ENCODE measurements at places on chromosomes 16 and 17.

DNA sequence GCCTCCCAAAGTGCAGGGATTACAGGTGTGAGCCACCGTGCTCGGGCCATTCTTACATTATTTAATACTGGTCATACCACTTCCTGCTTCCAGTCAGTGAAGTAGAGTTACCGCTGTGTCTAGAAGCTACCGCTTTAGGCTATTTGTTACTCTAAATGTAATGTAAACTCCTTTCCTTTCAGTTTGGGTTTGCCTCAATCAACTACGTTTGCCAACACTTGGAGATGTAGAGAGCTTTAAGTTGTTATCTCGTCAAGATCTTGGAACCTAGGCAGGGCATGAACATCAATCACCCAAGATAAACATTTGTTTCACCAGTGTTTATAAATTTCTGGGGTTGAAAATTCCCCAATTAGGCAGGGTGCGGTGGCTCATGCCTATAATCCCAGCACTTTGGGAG is 275.9 kb downstream of the STX8 start:
- DNase-seq = no peak

DNA sequence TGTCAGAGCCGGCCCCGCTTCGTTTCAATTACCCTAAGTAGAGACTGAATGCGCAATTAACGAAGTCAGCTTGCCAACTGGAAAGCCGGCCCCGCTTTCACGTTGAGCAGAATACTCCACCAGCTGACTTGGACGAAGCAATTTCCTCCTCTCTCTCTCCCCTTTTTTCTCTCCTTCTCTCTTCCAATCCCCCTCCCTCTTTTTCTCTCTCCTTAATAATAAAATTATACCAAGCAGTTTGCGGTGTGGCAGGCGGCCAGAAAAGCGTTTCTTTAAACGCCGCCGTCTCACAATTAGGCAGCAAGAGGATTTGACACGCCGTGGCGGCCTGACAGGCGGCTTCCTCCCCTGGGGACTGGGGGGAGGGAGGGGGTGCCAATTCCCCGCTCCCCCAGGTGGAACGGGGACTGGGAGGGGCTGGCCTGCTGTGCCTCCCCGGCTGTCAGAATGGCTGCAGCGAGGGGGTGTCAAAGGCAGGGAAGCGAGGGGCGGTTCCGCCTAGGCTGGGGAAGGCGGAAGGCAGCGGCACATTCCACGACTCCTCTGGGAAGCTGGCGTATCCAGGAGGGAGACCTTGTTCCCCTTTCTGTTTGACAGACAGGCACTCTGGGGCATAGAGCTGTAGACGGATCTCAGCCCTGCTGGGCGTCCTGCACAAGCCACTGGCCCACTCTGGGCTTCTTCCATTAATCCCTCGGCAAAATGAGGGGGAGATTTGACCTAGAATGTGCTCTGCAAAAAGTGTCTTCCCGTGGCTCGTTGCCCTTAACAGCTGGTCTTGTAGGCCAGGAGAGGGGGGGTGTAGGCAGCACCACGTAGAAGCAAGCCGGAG is 52.7 kb downstream of the SREBF1 start:
- DNase-seq = peak; percentile 62

DNA sequence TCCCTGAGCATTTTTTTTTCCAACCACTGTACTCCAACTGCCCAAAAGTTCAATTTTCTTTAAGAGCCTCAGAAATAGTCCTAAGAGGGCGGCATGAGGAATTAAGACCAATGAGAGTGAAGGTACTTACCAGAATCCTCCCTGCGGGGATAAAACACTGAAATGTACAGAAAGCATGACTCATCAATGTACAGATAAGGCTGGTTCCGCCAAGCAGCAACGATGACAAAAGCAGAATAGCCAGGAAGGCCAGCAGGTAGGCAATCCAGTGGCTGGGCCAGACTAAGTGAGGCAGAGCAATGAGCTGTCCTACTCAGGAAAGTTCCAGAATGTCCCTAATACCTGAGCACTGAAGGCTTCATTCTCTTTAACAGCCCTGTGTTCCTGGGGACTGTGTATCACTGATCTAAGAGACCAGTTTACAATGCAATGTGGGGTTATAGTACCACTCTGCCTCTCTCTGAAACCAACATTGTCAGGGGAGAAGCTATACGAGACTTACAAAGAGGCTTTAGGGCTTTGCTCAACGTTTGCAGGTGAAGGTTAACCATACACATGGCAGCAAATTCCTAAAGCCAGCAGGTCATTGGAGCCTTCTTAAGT is 11.0 kb upstream of the GPR139 start:
- DNase-seq = peak; percentile 16

- DNase-seq = no peak
Measured at GRCh38 chr16:78198288-78198687, 98.8 kb downstream of the WWOX start.

DNA sequence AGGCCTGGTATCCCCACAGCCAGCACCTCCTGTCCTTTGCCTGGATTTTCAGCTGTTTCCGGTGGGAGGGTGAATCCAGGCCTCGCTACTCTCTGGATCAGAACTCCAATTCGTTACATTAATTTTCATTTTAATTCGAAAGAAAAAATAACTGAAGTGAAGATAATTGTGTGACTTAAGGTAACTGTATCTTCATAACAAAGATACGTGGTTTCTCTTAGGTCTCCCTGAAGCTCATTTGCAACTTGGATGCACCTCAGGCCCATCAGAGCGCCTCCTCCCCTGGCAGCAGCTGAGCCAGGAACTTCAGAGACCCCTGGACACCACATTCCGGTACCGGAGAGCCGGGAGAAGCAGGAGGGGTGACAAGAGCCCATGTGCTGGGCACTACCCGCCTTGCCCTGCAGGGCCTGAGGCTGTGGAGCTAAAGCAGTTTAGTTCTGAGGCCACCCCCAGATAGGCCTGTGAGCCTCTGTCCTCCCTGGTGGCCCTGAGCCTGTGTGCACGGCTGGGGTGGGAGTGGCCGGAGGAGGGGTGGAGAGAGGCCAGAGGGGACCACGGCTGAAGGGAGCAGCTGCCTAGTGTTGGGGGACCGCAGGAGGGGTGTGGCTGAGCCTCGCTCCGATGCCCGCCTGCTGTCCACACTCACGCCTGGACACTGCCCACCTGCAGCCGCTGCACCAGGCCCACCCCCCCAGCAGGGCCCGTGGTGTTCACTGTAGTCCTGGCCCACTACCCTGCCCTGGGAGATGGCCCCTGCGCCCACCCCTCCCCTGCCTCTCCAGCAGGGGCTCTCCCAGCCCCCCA is 11.4 kb upstream of the DUS1L start:
- DNase-seq = no peak

DNA sequence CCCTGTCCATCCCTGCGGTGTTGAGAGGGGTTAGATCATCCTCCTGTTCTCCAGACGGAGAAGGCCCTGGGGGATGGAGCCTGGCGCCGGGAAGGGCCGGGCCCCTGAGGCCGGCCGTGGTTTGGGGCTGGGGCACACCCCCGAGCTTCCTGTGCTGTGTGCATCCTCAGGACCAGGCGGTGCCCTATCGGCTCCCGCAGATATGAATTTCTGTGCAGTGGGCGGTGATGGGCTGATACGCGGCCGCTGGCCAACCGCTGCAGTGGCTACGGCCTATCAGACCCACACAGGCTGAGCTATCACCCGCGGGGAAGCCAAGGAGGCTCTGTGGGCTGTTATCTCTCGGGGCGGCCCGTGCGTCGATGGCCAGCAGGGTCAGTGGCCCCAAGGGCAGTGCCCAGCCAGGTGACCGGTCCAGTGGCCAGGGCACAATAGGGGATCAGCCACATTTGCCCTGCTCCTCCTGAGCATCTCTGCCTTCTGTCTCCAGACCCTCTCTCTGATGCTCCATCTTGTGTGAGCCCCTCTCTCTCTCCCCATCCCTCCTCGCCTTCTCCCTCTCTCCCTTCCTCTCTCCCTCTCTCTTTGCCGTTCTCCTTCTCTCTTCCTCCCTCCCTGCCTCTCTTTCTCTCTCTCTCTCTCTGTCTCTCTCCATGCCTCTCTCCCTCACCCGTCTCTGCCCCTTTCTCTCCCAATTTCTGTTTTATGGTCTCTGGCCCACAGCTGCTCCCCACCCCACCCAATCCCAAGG is 38.7 kb downstream of the ZFPM1 start:
- DNase-seq = no peak

GRCh38 chr17:32488604-32489180 is 1.9 kb downstream of the CDK5R1 start:
- DNase-seq = no peak

GRCh38 chr17:35934760-35935159 is 4.2 kb upstream of the RDM1 start:
- DNase-seq = no peak

- DNase-seq = peak; percentile 91
Measured at GRCh38 chr16:4924593-4925292, 12.2 kb downstream of the PPL start.

- DNase-seq = no peak
Measured at GRCh38 chr17:683040-683439, 31.6 kb downstream of the VPS53 start.

- DNase-seq = no peak
Measured at GRCh38 chr17:57670769-57671569, 74.1 kb downstream of the CCDC182 start.

DNA sequence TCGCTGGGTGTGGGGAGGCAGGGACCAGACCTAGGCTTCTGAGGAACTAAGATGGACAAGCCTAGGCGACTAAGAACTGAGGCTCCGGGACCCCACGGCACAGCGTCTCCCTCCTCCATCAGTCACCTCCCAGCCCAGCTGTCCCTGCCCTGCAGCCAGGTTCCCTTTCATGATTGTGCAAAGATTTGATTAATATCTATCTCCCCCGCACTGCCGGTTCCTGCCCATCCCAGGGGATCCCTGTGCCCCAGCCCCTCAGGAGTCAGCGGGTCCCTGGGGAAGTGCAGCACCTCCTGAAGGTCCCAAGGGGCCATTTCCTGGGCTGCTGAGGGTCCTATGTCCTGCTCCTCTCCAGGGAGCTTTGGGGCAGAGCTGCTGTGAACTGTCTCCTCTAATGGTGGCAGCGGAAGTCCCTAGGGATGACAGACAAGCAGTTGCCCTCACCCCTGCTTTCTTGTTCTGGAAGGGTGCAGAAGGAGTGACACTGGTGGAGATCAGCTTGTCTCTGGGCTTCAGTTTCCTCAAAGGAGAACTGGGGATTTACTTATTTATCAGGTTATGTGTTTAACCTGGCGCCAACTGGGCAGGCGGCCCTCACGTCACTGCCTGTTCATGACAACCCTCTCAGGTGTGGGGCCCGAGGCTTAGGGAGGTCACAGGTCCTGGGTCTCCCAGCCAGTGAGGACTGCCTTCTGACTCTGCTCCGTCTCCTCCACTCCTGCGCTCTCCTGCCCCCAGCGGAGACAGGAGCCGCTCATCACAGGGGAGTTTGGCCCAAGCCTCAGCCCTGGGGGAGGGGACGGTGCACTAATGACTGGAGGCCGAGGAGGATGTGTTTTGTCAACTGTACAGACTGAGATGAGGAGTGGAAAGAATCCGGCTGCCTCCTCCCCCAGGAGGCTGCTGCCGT is 1.9 kb upstream of the C16orf74 start:
- peak; percentile 90 for DNase-seq

GRCh38 chr17:7833795-7834541 is at the start of gene KDM6B:
KDM6B (plus strand) TSS chr17:7834217; CDS start chr17:7845555, 11,338 bp downstream.
- peak; percentile 98 for DNase-seq

- DNase-seq = peak; percentile 33
Measured at GRCh38 chr17:72387487-72387886, 266.7 kb downstream of the SOX9 start.

GRCh38 chr17:78558181-78558850 is 18.9 kb downstream of the DNAH17 start:
- no peak for DNase-seq

DNA sequence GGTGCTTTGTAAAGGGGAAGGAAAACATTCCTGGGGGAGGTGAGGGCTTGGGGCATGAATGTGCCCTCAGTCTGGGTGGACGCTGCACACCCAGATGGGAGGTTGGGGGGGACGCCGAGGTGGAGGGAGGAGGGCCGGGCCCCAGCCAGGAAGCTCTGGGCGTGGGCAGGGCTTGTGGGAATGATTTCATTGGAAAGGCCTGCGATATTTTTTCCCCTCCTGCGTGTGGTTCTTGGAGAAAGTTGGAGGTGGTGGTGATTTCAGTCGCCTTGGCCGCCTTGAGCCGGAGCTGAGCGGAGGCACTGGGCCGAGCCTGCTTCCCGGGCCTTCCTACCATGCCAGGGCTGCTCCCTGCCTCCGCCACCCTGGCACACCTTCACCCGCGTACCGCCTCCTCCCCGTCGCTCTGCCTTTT is 26.4 kb upstream of the CLEC18A start:
- no peak for DNase-seq

DNA sequence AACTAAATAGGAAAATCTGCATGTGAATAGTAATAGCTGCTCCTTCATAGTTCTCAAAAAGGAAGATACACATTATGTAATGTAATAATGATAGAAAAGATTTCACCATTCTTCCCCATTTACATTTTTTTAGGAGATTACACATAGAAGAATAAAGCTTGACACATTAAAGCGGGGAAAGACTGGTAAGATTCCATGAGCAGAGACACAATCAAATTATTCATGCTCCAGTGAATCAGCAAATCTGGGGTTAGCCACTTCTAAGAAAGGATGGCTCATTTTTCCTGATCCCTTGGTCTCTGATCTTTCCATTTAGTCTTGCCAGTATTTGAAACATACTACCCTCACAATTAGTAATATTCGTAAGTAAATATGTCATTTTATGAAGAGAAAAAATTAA is 81.9 kb downstream of the CA4 start:
- no peak for DNase-seq

DNA sequence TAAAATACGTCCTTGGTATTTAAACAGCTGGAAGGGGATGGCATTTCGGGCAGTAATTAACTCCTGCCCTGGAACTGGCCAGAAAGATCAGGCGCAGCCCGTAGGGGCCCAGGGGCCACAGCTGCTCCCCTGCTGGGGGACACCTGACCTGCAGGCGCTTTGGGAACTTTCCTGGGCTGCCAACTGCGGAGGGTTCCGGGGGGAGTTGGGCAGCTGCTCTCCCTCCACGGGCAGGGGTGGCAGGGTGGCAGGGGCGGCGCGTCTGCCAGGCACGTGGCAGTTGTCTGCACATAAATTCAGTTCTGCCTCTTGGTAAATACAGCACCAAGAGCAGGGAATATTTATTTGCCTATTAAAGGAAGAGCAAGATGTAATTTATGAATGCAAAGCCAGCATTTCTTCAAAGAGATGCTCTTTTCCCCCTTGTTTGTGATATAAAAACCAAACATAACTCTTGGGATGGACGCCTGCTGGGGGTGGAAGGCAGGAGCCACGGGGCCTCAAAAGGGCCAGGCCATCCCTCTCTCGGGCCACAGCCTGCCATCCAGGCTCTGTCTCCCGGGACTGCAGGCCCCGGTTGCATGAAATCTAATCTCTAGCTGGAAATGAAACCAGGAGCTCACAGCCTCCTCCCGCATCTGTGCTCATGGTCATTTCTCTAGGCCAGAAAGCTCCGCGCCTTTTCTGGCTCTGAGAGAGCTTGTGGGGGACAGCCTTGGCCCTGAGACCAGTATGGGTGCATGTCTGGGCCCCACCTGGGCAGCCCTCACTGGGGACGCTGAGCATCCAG is 29.9 kb upstream of the CHMP6 start:
- DNase-seq = no peak

DNA sequence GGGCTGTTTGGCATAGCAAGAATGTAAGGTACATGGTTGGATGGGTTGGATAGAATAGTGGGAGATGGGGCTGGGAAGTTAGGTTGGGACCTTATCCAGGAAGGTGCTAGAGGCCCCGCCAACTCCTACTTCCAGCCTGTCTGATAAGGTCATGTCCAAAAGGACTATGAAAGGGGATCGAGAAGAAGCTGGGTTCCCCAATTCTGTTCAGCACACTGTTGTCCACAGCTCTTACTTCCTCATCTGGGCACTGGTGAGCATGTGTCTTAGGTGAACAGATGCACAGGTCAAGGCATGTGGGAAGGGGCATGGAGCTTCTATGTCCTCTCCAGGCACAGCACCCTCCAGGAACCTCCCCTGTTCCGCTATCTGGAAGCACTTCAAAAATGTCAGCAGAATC is 5.6 kb upstream of the ULK2 start:
- DNase-seq = no peak
